ENCODE measurements at places on chromosomes 6 and 20.

GRCh38 chr6:27889628-27890444 is 22.4 kb downstream of the OR2B2 start:
- DNase-seq = no peak

- no peak for DNase-seq
These were observed 4.6 kb downstream of the MEA1 start for GRCh38 chr6:43009124-43009523.

DNA sequence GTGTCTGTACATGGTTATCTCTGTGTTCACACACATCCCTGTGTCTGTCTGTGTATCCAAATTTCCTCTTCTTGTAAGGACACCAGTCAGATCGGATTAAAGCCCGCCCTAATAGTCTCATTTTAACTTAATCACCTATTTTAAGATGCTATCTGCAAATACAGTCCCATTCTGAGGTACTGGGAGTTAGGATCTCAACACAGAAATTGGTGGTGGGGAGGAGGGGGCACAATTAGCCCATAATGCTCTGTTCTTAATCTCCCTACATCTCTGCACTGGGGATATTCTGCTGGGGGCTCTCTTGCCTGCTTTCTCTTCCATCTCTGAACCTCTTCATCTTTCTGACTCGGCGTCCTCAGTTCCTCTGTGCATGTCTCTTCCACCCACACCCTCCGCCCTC is 320.7 kb downstream of the CDC5L start:
- DNase-seq = no peak

DNA sequence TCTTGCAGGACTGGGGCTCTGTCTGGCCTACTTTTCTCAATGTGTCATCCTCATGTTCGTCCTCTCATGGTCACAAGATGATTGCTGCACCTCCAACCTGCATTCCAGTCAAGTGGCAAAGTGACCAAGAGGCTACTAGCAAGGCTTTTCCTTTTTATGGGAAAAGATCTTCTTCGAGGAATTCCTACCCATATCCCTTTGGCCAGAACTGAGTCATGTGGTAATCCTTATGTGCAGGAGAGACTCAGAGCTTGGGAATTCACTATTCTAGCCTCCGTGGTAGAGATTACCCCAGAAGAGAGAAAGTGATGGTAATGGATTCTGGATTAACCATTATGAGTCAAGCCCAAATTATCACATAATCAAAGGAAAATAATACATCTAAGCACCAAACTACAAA is 162.7 kb downstream of the KCNQ5 start:
- DNase-seq = no peak

- DNase-seq = no peak
These were observed 185.8 kb upstream of the TENT5A start for GRCh38 chr6:81938014-81938856.

- DNase-seq = no peak
These were observed 11.5 kb downstream of the BPI start for GRCh38 chr20:38315290-38315966.

DNA sequence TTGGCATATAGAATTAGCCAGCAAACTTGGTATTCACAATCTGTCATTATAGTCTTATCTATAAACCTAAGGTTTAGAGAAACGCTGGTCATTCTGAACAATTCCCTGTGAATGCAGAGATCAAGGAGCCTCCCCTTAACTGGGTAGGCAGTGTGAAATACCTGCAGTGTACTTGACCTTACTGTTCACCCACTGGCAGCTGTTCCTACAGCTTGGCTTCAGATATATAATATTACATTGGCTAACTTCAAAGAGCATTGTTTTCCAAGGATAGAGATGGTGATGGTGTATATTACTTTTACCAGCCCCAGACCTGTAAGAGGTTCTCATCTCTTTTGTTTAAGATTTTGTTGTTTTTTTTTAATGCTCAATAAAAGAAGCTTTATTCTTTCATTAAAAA is 168.3 kb downstream of the ESR1 start:
- DNase-seq = no peak

DNA sequence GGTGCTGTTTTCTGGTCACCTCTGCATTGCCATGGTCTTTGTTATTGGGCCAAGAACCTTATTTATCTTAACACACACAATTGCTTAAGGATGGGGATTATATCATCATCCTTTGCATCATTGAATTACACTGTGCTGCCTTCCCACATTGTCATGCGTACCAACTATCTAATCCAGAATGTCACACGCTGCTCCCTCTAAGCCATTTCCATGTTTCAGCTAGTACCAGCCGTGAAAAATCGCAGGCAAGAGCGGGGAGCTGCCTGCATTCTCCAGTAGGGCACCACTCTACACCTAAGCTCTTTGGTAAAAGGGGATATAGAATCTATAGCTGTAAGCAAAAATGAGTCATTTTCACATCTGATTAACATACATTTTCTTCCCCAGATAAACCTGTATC is 277.0 kb downstream of the PRL start:
- no peak for DNase-seq

GRCh38 chr6:157258878-157259277 is 64.4 kb downstream of the TMEM242 start:
- DNase-seq = no peak

- DNase-seq = no peak
These were observed 138.8 kb downstream of the HFE start for GRCh38 chr6:26225848-26226578.

- no peak for DNase-seq
These were observed 43.2 kb upstream of the GABRR1 start for GRCh38 chr6:89260310-89260709.

DNA sequence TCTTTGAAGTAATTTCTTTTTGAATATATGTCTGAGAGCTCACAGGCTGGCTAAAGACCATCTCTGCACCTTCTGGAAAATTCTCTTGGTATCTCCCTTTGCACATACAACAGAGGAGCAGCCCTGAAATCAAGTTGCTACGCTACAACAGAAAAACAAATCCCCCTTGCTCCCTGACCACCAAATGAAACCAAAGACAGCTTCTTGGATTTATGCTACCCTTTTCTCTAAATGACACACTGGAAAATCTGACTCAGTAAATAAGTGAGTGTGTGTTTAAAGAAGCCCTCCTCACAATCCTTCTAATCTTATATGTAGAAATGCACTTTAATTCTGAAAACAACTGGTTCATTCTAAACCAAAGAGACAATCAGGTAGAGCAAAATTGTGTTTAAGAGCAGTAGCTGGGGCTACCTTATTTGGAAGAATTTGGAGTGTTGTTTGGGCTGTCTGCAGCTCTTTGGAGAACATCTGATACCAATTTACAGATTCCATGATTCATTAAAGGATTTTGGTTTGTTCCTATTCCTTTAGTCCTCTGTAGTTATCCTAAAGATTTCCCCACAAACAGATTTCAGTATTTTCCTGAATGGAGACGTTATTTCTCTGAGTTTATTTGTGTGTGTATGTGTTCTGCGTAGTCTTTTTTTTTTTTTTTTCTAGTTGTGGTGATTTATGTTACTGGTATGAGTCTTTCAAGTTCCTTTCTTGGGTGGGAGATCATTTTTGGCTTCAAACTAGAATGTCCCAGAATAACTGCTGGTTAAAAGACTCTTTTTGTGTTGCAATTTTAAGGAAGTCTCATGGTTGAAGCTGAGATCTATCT is 36.4 kb upstream of the UTRN start:
- no peak for DNase-seq

DNA sequence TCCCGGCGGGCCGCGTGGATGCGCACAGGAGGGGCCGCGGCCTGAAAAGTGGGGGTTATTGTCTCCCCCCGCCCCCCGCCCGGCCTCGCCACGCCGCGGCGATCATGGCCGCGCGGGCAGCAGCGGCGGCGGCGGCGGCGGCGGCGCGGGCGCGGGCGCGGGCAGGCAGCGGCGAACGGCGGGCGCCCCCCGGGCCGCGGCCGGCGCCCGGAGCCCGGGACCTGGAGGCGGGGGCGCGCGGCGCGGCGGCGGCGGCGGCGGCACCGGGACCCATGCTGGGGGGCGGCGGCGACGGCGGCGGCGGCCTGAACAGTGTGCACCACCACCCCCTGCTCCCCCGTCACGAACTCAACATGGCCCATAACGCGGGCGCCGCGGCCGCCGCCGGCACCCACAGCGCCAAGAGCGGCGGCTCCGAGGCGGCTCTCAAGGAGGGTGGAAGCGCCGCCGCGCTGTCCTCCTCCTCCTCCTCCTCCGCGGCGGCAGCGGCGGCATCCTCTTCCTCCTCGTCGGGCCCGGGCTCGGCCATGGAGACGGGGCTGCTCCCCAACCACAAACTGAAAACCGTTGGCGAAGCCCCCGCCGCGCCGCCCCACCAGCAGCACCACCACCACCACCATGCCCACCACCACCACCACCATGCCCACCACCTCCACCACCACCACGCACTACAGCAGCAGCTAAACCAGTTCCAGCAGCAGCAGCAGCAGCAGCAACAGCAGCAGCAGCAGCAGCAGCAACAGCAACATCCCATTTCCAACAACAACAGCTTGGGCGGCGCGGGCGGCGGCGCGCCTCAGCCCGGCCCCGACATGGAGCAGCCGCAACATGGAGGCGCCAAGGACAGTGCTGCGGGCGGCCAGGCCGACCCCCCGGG is 637 bp downstream of the ARID1B start:
- DNase-seq = peak; percentile 49

- no peak for DNase-seq
These were observed 78.9 kb downstream of the SLC35F1 start for GRCh38 chr6:117985916-117986315.

DNA sequence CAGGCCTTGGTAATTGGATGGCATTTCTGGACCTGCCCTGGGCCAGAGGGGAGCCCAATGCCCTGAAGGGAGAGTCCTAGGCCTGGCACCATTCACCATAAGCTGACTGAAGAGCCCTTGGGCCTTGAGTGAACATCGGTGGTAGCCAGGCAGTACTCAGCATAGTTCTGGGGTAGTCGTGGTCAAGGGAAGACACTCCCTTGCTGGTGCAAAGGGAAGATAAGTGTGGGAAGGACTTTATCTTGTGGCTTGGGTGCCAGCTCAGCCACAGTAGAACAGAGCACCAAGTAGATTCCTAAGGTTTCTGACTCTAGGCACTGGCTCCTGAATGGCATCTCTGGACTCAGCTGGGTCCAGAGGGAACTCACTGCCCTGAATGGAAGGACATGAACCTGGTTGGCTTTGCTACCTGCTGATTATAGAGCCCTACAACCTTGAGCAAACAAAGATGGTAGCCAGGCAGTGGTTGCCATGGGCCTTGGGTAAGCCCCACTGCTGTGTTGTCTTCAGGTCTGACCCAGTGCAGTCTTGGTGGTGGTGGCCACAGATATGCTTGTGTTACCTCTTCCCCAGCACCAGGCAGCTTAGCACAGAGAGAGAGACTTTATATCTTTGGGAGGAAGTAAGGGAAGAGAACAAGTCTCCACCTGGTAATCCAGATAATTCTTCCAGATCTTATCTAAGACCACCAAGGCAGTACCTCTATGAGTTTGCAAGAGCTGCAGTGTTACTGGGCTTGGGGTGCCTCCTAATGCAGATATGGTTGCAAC is 83.5 kb downstream of the PRDM13 start:
- DNase-seq = no peak

DNA sequence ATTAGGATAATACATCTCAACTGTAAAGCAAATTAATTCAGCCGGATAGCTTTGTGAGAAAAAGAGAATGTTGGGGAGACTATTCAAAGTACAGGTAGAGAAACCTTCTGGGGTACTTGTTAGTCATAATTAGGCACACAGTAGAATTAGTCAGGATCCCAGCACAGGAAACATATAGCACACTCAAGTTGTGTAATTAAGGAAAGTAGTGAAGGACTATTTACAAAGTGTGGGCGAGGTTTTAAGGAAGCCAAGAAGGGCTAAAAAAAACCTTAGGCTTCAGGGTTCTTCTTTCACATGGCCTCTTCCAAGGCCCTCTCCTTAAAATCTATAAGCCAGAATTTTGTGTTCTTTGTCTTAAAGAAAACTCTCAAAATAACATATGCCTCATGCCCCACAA is 126.7 kb downstream of the RTN4IP1 start:
- DNase-seq = no peak

- DNase-seq = no peak
These were observed 78.2 kb downstream of the FRK start for GRCh38 chr6:115982453-115982852.

DNA sequence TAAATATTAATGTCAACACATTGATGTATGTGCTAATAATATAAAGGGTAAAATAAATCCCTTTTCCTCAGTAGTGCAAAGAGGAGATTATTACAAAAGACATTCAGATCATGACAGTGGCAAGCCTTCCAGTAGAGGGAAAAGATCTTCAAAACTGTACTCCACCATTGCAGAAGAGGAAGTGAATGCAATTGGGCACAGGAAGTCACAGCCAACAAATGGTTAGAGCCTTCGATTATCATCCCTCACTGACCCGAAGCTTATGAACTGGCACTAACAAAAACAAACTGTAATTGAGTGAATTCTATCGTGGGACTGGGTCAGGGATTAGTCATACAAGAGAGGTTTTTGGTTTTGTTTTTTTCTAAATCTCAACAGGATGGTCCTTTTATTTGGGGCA is 39.3 kb upstream of the SCGN start:
- no peak for DNase-seq

- no peak for DNase-seq
These were observed 121.3 kb upstream of the PHACTR1 start for GRCh38 chr6:12595161-12595811.

DNA sequence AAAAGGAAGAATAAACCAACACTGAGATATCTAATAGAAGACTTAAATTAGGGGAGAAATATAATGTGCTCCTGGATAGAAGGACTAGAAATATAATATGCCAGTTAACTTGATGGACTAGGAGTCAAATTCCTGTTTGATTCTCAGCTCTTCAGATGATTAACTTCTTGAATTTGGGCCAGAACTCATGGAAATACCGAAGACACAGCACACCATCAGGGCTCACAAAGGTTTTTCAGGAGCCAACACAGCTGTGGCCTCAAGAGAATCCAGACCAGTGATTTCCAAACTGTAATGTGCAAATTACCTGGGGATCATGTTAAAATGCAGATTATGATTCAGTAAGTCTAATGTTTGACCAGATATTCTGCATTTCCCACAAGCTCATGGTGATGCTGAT is 33.8 kb upstream of the LRRC1 start:
- DNase-seq = no peak

DNA sequence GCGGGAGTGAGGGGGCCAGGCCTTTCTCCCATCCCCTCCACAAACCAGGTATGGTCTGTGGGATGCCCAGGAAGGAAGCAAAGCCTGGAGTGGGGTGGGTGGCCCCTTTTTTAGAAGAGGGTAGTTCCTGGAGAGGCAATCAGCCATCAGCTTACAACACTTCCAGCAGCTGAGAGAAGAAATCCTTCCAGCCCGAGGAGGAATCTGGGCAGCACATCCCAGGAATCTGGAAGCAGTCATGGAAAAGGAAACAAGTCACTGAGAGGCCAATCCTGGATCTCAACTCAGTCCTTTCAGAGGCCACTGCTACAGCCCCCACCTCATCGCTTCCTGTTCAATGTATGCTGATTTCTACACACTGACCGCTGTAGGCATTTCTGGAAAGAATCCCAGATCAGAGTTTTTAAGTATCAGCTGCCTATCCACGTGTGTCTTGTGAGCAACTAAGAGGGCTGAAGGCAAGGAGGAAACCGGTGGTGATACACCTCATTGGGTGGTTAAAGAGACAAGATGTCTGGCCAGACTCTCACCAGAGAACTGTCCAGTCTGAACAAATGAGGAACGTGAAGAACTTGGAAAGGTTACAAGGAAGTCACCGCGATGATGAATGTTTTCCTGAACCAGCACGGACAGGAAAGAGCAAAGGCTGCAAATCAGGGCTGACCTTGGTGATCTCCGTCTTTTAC is 92.9 kb upstream of the SHLD1 start:
- no peak for DNase-seq
